ENCODE measurements at places on chromosomes 7 and 10. TPM values are rescaled to one million over a fixed set of nuclear protein-coding genes. Genes with fewer than 3 reads are reported as not detected.
A peak's percentile ranks its signal among the peaks of the same experiment; 100 is the strongest.

- DNase-seq = no peak
Measured at GRCh38 chr7:976901-977325, 1.6 kb upstream of the COX19 start.

DNA sequence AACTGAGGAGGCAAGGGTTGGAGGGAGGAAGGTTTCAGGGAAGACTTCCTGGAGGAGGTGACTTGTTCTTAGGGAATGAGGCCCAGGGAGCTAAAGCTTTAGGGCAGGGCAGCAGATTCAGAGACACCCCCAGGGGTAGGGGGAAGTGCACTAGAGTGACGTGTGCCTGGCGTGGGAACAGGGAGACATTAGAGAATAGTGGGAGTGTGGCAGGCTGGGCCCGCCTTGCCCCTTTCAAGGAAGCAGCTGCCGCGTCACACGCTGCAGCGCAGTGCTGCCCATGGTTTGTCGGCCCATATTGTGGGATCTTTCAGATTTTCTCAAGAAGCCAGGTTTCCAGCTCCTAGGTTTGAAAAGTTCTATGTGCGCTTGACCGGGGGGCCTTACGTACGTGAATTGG, 139.4 kb downstream of the LHPP start:
- DNase-seq = no peak

DNA sequence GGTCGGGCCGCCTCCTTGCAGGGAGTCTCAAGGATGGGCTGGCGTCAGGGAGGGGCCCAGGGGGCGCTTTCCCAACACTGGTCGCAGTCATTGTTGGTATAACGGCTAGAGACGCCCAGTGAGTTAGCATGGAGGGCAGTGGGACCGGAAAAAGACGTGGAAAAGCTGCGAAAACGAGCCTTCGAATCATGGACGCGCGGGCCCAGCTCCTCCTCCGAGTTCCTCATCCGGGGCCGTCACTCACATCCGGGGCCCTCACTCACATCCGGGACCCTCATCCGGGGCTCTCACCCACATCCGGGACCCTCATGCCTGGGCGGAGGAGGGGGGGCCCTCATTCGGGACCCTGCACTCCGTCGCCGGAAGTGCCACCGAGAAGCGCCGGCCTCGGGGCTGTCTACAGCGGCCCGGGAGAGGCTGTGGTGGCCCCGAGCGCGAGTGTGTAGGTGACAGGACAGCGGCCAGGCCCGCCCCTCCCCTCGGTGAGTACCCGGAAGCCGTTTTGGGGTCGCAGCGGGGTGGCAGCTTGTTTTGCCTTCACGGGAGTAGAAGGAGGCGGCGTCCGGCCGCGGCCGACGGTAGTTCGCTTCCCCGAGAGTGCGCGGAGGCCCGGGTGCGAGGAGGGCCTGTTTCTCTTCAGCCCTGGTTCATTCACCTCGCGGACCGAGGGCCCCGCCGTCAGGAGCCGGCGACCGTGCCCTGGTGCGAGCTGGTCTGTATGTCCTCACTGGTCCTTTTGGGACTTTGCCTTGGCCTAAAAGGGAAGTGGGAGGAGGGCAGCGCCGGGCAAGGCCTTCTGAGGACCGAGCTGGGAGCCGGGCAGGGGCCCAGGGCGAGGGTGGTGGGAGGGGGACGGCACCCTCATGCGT, at the start of gene ZNF655:
Gene ZNF655, plus strand, starts transcription at position 337 of the 869 bp plus-strand sequence. CDS start 1,918 bp downstream, outside the sequence.
- DNase-seq = peak; percentile 76

- no peak for DNase-seq
Measured at GRCh38 chr10:75435291-75435690, 3.9 kb downstream of the LRMDA start.

GRCh38 chr10:31536302-31536701, 217.3 kb downstream of the ZEB1 start:
- no peak for DNase-seq

GRCh38 chr7:128911423-128912031, 1.0 kb upstream of the KCP start:
- no peak for DNase-seq

DNA sequence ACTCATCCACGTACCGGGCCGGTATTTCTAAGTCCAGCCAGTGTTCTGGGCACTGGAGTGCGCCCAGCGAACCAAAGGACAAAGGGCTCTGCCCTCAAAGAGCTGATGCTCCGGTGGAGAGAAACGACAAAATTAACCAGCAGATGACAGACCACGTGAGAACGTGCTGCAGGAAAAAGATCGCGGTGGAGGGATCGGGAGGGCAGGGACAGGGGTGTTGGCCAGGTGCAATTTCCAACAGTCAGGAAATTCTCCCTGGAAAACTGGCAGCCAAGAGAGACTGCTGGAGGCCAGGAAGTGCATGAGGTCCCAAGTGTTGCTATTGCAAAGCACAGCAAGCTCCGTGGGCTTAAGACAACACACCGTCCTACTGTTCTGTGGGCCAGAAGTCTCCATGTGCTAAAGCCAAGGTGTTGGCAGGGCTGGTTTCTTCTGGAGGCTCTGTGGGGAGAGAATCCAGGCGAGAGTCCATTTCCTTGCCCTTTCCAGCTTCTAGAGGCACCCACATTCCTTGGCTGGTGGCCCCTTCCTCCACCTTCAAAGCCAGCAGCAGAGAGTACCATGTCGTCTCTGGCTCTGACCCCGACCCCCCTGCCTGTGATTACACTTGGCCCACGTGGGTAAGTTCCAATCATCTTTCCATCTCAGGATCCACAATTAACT, 21.3 kb upstream of the AMZ1 start:
- DNase-seq = no peak

DNA sequence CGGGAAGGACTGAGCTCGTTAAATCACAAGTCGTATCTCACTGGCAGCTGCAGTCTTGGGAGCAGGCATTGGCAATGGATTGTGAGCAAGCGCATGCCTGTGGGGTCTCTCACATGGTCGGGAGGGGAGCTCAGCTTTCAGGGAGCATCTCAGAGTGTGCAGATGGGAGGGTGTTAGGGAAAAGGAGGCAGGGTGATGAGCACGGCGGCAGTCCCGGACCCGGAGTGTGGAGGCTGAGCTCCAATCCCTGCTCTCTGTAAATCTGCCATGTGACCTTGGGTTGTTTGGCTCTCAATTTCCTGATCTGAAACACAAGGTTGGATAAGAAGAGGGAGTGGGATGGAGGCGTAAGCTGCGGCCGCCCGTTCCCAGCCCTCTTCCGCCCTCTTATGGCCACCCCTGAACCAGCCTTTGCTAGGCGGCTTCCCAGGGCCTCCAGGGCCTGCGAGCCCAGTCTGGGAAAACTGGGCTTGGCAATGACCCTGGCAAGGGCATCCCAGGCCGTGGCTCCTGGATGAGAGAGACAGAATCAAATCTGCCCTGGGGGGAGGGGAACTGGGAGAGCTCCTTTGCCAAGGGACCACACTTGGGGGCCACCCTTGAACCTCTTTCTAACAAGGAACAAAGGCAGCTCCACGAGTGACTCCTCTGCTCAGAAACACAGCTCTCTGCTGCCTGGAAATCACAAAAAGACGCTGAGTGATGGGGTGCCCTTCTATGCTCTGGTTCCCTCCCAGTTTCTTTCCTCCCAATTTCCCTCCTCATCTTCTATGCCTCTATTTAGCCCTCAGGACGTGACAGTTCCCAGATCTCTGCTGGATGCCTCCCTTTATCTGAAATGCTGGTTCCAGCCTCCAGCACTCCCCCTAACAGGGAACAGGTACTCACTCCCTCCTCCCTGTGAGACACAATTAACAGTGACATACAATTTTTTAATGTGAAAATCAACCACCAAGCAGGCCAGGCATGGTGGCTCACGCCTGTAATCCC, 41.7 kb upstream of the LOXL4 start:
- peak; percentile 20 for DNase-seq

- no peak for DNase-seq
Measured at GRCh38 chr7:98458090-98458875, 57.4 kb upstream of the BAIAP2L1 start.

Gene CADPS2
- under 0.01 TPM for total RNA-seq

Gene ZNF511
- total RNA-seq = 19.4 TPM

Gene SYT15
- 0.27 TPM for total RNA-seq

Gene TAF3
- total RNA-seq = 3.0 TPM

Gene CYP2C18
- total RNA-seq = under 0.01 TPM

Measured in hematopoietic multipotent progenitor cell (in vitro differentiated cells).